ENCODE measurements at places on chromosomes 11 and 22.

GRCh38 chr11:12150831-12151382 is 40.5 kb downstream of the MICAL2 start:
- no peak for DNase-seq

GRCh38 chr11:76208438-76209374 is 2.4 kb upstream of the WNT11 start:
- peak; percentile 75 for DNase-seq

- DNase-seq: no peak
These were observed 61.3 kb downstream of the TRIM44 start for GRCh38 chr11:35723913-35724312.

- peak; percentile 46 for DNase-seq
These were observed 2.1 kb downstream of the KMT2A start for GRCh38 chr11:118438314-118438931.

- no peak for DNase-seq
These were observed 2.8 kb upstream of the PACSIN2 start for GRCh38 chr22:43017525-43018460.

DNA sequence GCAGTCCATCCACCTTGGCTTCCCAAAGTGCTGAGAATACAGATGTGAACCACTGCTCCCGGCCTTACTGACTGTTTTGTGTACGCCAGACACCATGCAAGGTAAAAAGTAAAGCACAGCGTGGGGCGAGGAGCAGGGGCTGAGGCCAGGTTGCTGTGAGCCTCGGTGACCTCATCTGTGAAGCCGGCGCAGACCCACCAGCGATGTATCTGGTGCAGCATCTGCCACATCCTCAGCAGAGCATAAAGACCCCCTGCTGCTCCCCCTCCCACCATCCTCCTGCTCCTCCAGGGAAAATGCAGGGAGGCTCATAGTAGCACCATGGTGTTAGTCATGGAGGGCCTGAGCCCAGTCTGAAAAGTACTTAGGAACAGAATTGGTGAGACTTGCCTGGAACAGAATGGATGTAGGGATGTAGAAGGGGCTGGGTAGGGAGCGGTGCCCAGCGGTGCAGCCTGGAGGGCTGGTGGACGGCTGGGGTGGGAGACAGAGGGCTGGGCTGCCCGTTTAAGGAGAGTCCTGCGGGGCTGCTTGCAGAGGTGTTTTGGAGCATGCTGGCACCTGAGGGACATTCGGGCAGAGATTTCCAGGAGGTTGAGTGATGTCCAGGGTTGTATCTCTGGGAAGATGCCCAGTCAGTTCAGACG is 462.4 kb downstream of the BRD1 start:
- DNase-seq: no peak

Measured in T-helper 17 cell (primary cell).